SJCRH30 (cell line): ENCODE measurements at places on chromosomes 1 and 21. TPM values are rescaled to one million over a fixed set of nuclear protein-coding genes. Genes with fewer than 3 reads are reported as not detected.

CFHR3 gene
- 0.77 and 0.99 TPM in 2 replicates for total RNA-seq

DNA sequence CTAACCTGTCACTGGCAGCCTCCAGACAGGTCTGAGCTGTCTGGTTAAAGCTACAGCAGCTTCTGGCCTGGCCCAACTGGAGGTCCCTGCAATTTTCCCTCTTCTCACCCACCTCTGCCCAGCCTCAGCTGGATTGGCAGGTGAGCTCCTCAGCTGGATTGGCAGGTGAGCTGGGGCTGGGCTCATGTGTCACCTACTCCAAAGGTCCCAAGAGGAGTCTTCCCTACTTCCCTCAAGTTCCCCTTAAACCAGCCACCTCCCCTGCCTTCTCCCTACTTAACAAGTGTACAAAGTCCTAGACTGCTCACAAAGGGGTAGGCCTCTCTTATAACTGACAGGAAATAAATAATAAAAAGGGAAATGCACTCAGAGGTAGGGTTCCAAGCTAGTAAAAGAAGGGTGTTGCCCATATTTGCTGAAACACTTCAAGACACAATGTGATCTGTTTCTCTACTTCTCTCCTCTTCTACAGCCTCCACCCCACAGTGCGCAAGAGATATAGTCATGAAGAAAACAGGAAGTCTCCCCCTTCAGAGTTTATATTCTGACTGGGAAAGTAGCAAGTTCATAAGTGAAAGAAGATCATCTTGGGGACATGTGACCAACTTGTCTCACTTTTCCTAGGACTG is at the start of gene GPA33:
TSS of gene GPA33 (minus strand) at position 64 of the 629 bp plus-strand sequence. CDS start 90 bp downstream, outside the sequence.
- no peaks in the 10 kb centered on the region for H3K27me3 ChIP-seq
- H3K4me1 ChIP-seq, result peaks cover 20% of the 10 kb centered on the region
- no peak within 1 kb of the TSS for H3K27ac ChIP-seq
- no peak within 1 kb of the TSS for H3K4me3 ChIP-seq
- no peaks in the 10 kb centered on the region for H3K36me3 ChIP-seq

GRCh38 chr1:204443260-204443619 is 31.6 kb upstream of the PPP1R15B start:
- H3K4me3 ChIP-seq, result no peak overlapping the region
- H3K27ac ChIP-seq, result no peak overlapping the region
- no peaks in the 10 kb centered on the region for H3K27me3 ChIP-seq
- H3K4me1 ChIP-seq, result peaks cover 9% of the 10 kb centered on the region
- no peaks in the 10 kb centered on the region for H3K36me3 ChIP-seq

GRCh38 chr1:85280636-85281035 is 4.2 kb upstream of the BCL10 start:
- no peak overlapping the region for H3K4me3 ChIP-seq

- H3K4me3 ChIP-seq, result peak overlapping the region; percentile 68
- DNase-seq, result no peak
- peak overlapping the region; percentile 95 for H3K27ac ChIP-seq
- H3K36me3 ChIP-seq, result no peaks in the 10 kb centered on the region
- H3K4me1 ChIP-seq, result peaks cover 20% of the 10 kb centered on the region
- H3K27me3 ChIP-seq, result peaks cover 8% of the 10 kb centered on the region; the same call in 1 of the 2 replicates
Measured at GRCh38 chr1:159925719-159926078, 392 bp upstream of the TAGLN2 start.

- H3K36me3 ChIP-seq, result no peaks in the 10 kb centered on the region
- no peak for DNase-seq
- no peak overlapping the region for H3K27ac ChIP-seq
- no peak overlapping the region for H3K4me3 ChIP-seq
- no peaks in the 10 kb centered on the region for H3K27me3 ChIP-seq
Measured at GRCh38 chr1:165436994-165437393, 7.9 kb downstream of the RXRG start.

KCNQ4 gene
- total RNA-seq, result 0.05 and 0.12 TPM in 2 replicates

GRCh38 chr1:89999628-90000027 is 4.7 kb downstream of the ZNF326 start:
- no peaks in the 10 kb centered on the region for H3K27me3 ChIP-seq
- no peak overlapping the region for H3K27ac ChIP-seq
- no peak for DNase-seq

CFAP57 gene
- 0.04 TPM in 1 of 2 replicates, not detected in the other for total RNA-seq

ZBTB40 gene
- 19.0 and 20.6 TPM in 2 replicates for total RNA-seq

GRCh38 chr21:20739421-20739820 is 258.8 kb upstream of the NCAM2 start:
- no peak for DNase-seq
- H3K27ac ChIP-seq, result no peak overlapping the region
- H3K27me3 ChIP-seq, result no peaks in the 10 kb centered on the region
- peaks cover 11% of the 10 kb centered on the region for H3K4me1 ChIP-seq
- H3K36me3 ChIP-seq, result no peaks in the 10 kb centered on the region

CD1B gene
- total RNA-seq, result 0.13 TPM in 1 of 2 replicates, not detected in the other

GRCh38 chr1:183578856-183579255 is 11.4 kb downstream of the NCF2 start:
- H3K4me3 ChIP-seq, result no peak overlapping the region
- H3K36me3 ChIP-seq, result no peaks in the 10 kb centered on the region
- DNase-seq, result no peak

GRCh38 chr1:115506924-115507589 is 134.7 kb upstream of the VANGL1 start:
- no peak overlapping the region for H3K4me3 ChIP-seq
- no peaks in the 10 kb centered on the region for H3K4me1 ChIP-seq
- H3K27ac ChIP-seq, result no peak overlapping the region
- no peaks in the 10 kb centered on the region for H3K36me3 ChIP-seq
- no peaks in the 10 kb centered on the region; the same call in 1 of the 2 replicates for H3K27me3 ChIP-seq
- peak; percentile 15 for DNase-seq
